Stimulated activated naive CD4-positive, alpha-beta T cell (primary cell): ENCODE measurements at places on chromosomes 2 and 18.

DNA sequence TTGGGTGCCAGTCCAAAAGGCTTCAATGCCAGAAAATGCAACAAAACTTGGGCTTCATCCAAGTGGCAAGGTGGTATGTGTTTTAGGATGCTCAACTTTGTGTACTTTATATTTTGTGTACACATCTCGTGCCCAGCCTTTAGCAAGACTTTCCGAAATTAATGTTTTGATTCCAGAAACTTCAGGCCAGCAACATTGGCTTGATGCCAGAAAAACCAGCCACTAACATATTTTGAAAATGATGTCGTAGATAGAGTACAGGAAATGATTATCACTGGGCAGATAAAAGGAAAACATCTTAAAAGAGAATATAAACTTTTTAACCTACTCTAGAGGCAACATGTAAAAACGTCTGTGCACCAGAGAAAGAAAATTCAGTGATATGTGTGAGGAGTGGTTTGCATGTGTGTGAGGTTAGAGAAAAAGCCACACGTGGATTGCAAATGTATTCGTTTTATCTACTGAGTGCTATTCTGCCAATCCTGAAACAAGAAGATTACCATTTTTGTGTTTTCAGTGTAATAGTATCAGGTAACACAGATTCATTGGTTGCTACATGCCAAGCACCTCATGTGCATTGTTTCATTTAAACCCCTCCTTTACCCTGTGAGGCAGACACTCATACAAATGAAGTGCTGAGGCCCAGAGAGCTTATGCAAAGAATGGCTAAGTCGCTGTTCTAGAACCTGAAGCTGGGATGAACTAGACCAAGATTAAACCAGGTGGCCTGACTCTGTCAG, 264.8 kb downstream of the C1D start:
- DNase-seq: no peak

GRCh38 chr18:46894124-46894523, 23.2 kb downstream of the PIAS2 start:
- DNase-seq: no peak

- no peak for DNase-seq
Observed at GRCh38 chr2:239131521-239131920, 269.3 kb downstream of the HDAC4 start.

DNA sequence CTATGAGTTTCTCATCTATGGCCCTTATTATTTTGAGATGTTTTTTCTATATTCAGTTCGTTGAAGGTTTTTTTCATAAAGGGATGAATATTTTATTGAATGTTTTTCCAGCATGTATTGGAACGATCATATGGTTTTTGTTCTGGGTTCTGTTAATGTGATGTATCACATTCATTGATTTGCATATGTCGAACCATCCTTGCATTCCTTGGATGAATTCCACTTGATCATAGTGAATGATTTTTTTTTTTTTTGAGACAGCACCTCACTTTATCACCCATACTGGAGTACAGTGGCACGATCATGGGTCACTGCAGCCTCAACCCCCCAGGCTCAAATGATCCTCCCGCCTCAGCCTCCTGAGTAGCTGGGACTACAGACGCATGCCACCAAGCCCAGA, 5.5 kb upstream of the NEMP2 start:
- DNase-seq: no peak

DNA sequence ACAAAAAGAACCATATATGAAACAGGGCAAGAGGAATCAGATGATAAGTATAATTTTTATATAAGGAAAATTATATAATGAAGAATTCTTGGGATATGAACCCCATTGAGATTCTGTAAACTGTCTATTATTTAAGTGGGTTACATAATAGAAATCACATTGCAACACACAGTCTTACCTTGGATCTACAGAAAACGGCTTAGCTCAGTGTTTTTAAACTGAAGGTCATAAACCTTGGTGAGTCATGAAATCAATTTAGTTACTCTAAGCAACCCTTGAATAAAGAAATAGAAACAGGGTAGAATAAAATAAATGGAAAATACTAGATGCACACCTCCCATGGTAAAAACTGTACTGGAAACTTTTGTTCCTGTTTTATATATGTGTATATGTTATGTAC, 50.7 kb downstream of the METTL8 start:
- no peak for DNase-seq

GRCh38 chr2:20230114-20230425, 5.1 kb upstream of the SDC1 start:
- no peak for DNase-seq

DNA sequence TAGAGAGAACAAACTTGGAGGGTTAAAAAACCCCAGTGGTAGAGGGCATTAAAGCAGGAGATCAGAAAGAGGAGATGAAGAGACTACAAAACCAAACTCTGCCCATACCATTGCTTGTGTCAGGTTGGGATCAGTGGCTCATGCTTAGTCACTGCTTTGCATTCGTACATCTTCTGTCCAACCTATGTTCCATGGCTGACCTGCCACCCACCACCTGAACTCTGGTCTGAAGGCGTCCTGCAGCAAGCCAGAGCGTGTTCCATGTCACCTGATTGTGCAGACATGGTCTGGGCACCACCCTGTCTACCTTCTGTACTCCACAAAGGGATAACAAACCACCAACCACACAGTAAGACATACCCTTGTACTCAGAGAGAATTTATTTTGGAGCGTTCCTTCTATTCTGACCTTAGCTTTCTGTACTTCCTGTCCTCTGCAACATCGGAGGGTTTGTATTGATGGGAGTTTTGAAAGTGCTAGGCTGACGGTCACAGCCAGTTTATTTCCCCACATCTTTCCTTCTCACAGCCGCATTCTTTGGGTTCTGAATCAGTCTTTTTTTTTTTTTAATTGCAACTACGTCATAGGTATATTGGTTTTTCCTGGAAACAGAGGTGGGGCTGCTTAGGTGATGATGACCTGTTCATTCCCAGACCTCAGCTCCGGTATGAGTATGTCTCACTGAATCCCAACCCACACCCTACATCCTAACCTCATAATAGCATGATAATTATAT, 88.3 kb downstream of the SOWAHC start:
- DNase-seq: no peak

GRCh38 chr18:31230495-31230894, 67.8 kb upstream of the DSC1 start:
- no peak for DNase-seq

GRCh38 chr2:100494712-100495111, 24.4 kb downstream of the NMS start:
- DNase-seq: no peak

DNA sequence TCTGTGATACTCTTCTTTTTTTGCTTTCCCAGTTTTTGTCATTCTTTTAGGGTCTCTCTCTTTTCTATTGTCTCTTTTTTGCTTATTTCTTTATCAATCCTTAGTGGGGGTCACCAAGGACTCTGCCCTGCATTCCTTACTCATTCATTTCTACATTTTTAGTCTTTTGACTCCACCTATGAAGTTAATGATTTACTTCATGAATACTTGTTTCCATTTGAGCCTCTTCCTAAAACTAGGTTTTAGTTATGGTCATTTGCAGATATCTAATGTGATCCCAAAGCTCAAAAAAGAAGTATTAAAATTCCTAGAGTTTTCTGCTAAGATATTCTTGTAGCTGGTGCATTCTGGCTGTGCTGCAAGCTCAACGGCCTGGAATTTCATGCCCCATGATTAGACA, 149.3 kb upstream of the AQP4 start:
- DNase-seq: no peak

- no peak for DNase-seq
Observed at GRCh38 chr2:75079575-75079974, 119.7 kb downstream of the TACR1 start.

GRCh38 chr2:66526180-66526579, 91.3 kb downstream of the MEIS1 start:
- DNase-seq: no peak

DNA sequence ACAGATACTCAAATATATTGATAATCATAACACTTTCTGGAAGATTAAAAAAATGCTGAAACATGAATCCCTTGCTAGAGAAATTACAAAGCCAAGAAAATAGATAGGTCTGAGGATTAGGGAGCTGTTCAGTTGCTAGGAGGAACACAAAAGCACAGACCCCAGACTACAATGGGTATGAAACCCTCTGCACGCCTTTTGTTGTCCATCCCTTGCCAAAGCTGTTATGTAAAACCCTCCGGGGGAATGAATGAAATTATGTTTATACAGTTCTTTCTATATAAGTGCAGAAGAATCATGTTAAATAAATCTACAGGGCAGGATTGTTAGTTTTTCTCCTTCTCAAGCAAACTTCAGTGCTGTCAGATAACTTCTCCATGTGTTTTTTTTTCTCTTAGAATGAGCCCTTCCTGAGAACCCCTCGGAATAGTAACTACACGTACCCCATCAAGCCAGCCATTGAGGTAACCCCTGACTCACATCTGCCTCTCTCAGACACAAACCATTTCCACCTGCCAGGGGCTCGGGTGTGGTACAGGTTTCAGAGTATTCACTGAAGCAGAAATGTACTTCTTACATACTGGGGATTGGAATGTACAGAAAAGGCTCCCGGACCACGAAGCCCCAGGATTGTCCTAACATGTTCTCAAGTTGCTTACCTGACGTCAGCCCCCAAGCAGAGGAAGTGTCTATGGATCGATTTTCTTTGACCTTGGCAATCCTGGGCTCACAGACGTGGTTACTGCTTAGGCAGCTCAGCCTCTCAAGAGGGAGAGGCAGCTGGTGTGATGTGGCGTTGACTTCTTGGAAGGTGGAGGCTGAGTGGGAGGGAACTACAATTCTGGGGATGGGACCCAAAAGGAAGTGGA, 118.0 kb downstream of the PLB1 start:
- peak; percentile 29 for DNase-seq

GRCh38 chr18:40577239-40577980, 1377.6 kb upstream of the PIK3C3 start:
- DNase-seq: no peak

DNA sequence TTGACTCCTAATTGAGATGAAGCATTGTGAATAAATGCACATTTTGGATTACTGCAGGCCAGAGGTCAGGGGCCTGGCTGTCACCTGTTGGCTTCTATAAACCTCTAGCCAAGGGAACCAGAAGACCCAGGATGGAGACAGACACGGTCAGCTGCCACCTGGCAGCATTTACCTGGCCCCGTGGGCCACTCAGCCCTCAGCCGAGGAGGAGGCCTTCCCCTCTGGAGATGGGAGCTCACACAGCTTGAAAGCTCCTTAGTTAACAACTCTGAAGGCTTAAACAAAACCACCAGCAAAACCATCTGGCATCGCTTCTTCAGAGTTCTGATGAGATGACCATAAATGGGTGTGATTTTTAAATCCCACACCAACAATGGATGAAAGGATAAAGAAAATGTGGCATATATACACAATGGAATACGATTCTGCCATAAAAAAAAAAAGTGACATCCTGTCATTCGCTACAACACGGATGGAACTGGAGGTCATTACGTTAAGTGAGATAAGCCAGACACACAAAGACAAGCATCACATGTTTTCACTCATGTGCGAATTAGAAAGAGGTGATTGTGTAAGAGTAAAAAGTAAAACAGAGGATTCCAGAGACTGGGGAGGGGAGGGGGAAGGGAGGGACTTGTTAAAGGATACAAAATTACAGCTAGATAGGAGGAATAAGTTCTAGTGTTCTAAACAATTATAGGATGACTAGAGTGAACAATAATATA, 218.4 kb downstream of the TMEM163 start:
- DNase-seq: no peak

- no peak for DNase-seq
Observed at GRCh38 chr2:144705328-144706245, 185.7 kb upstream of the ZEB2 start.

GRCh38 chr2:107589079-107589491, 237.6 kb upstream of the RGPD4 start:
- no peak for DNase-seq

DNA sequence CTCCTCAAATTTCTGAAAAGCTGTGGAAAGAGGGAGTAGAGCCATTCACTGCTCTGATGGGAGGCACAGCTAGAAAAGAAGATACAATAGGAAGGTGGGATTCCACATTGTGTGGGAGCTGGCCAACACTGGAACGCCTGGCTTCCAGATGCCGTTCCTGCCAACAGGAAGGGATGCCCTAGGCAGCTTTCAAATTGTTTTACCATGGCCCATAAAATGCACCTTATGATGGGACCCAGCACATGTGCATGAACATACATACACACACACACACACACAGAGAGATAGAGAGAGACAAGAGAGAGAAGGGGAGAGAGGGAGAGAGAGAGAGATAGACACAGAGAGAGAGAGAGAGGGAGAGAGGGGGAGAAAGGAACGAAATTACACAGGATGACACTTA, 86.1 kb upstream of the BZW1 start:
- DNase-seq: no peak

DNA sequence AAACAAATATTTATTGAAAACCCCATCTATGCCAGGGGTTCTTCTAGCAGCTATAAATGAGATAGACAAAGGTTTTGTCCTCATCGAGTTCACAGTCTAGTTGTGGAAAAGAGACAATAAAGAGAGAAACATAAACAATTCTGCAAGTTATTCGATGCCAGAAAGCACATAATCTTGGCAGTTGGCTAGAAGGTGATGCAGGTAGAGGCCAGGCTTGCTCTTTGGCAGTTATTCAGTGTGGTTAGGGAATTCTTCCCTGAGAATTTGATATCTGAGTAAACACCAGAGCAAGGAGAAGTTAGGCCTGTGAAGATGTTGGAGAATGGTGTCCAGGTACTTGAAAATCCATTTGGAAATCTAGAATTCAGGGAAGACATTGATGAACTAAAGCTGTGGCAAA, 547.4 kb downstream of the SLC4A3 start:
- DNase-seq: no peak

GRCh38 chr2:61117534-61117933, 44.5 kb upstream of the C2orf74 start:
- DNase-seq: no peak

- DNase-seq: no peak
Observed at GRCh38 chr2:152814475-152815030, 96.1 kb downstream of the ARL6IP6 start.

DNA sequence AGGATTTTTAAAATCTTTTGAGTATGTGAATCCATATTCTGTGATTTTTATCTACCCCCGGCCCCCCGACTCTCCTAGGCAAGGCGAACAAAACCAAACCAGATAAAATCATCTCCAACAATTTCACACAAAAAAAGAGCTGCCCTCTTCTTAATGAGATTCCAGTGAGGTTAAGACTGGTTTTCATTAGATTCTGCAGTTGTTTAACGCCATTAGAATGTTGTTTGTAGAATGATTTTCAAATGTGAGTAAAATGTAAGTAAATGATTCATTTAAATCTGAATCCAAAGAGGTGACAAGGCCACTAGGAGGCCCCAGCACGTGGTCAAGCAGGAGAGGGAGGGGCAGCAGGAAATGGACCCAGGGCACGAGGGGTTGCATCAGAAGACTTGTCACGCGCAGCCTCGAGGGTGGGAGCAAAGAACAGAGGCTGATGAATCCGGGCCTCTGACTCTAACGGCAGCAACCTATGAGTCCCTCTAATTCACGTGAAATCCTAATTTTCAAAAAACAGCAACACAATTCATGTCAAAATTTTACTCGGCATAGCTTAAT, 24.3 kb upstream of the KLHL29 start:
- no peak for DNase-seq

- no peak for DNase-seq
Observed at GRCh38 chr2:234952270-234953115, 676 bp downstream of the SH3BP4 start.
